ENCODE measurements at places on chromosomes 2 and 18.

DNA sequence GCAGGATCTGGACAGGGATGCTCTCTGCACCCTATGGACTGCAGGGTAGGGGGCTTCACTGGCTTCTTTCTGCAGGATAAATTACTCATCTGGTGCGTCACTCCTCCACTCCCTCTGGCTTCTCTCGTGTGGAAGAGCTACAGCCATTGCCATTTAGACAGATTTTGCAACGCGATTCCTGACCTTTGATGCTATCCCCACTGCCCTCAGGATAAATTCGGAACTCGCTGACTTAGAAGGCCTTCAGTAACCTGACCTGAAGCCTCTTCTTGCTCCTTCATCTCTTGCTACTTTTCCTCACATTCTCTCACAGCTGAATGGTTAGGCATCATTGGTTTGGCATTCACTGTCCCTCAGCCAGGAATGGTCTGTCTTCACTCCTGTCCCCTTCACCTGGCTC lies 5.3 kb downstream of the NIFK start:
- DNase-seq: no peak

DNA sequence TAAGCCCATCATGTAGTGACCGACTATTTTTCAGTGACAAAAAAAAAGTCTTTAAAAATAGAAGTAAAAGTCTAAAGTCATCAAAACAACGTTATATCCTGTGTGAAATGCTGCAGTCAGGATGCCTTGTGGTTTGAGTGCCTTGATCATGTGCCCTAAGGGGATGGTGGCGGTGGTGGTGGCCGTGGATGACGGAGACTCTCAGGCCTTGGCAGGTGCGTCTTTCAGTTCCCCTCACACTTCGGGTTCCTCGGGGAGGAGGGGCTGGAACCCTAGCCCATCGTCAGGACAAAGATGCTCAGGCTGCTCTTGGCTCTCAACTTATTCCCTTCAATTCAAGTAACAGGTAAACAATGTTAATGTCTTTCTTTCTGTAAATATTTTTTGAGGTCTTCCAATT lies at the start of gene CD28:
Gene CD28 (plus strand): TSS at position 237 of the 400 bp plus-strand sequence. CDS start 58 bp downstream, at position 295.
- peak; percentile 70 for DNase-seq

- DNase-seq: no peak
Observed at GRCh38 chr2:63038034-63038433, 12.6 kb upstream of the OTX1 start.

DNA sequence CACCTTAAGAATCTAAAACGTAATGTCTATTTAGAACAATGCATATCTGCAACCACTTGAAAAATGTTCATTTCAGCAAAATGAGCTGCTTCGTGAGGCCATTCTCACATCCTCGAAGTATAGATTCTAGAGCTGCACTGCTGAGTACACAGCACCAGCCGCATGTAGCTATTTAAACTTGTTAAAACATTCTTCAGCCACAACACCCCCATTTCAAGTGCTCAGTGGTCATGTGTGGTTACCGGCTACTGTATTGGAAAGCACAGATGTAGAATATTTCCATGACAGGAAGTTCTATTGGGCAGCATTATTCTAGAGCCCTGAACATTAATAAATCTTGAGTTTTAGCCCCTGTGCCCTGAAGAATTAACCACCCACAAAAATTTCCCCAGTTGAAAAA lies 35.0 kb downstream of the SUMO1 start:
- no peak for DNase-seq

- DNase-seq: no peak
Observed at GRCh38 chr18:48133671-48134251, 203.3 kb upstream of the SMAD2 start.

DNA sequence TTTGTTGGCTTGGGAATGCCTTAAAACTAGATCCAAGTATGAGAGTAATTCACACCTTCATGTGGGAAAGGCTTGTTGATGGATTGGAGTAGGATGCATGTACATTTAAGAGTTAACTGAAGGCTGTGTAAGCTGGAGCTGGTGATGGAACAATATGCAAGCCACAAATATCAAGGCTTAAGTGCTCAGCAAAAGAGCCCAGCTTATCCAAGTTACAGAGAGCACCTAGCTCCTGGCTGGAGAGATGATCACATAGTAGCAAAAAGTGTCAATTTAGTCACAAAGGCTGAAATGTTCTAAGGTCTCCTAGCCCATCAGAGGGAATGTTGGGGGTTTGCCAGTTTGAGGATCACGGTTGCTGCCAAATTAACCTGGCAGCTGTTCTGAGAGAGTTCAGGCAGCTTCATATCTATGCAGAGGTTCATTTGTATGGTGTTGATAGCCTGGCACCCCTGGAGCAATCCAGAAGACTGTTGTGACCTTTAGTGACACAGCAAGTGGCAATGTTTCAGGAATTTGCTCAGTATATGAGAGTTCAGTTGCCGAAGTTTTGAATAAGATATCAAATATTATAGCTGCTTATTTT lies 228.2 kb downstream of the DOK6 start:
- DNase-seq: no peak

GRCh38 chr2:161981679-161982250 lies 92.2 kb downstream of the DPP4 start:
- DNase-seq: no peak

GRCh38 chr18:4333043-4333442 lies 122.1 kb downstream of the DLGAP1 start:
- DNase-seq: no peak

DNA sequence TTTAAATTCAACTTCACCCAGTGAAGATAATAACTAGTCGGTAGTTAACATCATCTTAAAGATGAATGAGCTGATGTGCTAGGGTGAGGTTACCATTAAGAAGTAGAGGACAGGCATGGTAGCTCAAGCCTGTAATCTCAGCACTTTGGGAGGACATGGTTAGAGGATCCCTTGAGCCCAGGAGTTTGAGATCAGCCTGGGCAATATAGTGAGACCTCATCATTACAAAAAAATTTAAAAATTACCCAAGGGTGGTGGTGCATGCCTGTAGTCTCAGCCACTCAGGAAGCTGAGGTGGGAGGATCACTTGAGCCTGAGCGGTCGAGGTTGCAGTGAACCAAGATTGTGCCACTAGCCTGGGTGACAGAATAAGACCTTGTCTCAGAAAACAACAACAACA lies 4.7 kb downstream of the GALNT5 start:
- no peak for DNase-seq

DNA sequence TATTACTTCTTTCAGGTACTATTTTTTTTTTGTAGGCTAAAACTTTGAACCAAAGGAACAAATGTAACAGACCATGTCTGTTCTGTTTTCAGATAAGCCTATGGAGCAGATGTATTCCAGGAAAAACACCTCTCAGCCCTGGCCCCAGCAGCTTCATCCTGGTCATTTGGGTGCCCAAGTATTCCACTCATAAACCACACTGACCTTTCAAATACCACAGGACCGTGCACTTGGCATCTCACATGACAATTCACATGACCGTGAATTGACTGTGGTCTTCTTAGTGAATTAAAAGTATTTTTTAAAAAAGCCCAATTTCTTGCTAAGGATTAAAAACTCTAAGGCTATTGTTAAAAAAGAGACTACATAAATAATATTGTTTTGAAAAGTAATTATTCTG lies 50.2 kb downstream of the SMIM21 start:
- no peak for DNase-seq

DNA sequence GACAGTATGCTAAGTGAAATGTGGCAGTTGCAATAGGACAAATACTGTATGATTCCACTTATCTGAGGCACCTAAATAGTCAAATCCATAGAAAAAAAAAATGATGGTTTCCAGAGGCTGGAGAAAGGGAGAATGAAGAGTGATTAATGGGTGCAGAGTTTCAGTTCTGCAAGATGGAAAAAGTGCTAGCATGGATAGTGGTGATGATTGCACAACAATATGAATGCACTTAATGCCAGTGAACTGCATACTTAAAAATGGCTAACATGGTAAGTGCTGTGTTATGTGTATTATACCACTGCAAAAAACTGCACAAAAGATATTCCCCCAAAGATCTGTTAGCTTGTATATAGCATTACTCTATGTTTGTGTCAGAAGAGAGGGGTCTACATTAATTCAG lies 185.4 kb downstream of the INHBB start:
- DNase-seq: no peak

- DNase-seq: no peak
Observed at GRCh38 chr2:7270011-7270431, 352.8 kb downstream of the RNF144A start.

GRCh38 chr18:79385708-79386341 lies 9.9 kb upstream of the NFATC1 start:
- DNase-seq: no peak

- DNase-seq: no peak
Observed at GRCh38 chr18:36157441-36157840, 27.7 kb downstream of the ELP2 start.

DNA sequence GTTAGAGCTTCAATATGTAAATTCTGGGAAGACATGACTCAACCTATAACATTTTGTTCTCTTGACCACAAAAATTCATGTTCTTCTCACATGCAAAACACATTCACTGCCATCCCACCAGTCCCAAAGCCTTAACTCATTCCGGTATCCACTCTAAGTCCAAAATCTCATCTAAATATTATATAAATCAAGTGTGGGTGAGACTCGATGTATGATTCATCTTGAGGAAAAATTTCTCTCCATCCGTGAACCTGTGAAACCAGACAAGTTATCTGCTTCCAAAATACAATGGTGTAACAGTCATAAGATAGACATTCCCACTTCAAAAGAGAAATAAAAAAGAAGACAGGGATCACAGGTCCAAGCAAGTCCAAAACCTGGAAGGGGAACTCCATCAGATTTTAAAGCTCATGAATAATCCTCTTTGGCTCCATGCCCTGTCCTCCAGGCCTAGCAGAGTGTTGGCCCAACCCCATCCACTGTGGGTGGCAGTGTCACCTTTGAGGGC lies 101.3 kb downstream of the RAD51AP2 start:
- no peak for DNase-seq

DNA sequence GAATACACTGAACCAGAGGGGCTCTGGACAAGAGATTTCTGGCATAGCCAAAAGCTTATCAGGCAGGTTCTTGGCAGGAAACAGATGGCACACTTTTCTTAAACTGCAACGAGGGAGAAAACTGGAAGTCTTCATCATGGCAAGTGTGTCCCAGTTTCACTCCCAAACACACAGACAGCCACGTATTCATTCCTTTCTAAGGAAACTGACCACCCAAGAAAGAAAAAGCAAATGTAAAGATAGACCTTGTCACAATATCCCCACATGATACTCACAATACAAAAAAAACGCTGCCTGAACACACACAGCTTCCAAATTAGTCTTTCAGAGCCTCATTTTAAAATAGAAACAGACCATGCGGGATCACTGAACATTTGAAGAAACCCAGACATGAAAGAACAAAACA lies 40.6 kb upstream of the RTTN start:
- DNase-seq: no peak

GRCh38 chr2:113257516-113258264 lies 21.0 kb downstream of the PAX8 start:
- DNase-seq: no peak

- DNase-seq: no peak
Observed at GRCh38 chr2:30710461-30710860, 96.8 kb downstream of the CAPN13 start.

GRCh38 chr2:71250935-71251334 lies 24.0 kb upstream of the PAIP2B start:
- DNase-seq: no peak

DNA sequence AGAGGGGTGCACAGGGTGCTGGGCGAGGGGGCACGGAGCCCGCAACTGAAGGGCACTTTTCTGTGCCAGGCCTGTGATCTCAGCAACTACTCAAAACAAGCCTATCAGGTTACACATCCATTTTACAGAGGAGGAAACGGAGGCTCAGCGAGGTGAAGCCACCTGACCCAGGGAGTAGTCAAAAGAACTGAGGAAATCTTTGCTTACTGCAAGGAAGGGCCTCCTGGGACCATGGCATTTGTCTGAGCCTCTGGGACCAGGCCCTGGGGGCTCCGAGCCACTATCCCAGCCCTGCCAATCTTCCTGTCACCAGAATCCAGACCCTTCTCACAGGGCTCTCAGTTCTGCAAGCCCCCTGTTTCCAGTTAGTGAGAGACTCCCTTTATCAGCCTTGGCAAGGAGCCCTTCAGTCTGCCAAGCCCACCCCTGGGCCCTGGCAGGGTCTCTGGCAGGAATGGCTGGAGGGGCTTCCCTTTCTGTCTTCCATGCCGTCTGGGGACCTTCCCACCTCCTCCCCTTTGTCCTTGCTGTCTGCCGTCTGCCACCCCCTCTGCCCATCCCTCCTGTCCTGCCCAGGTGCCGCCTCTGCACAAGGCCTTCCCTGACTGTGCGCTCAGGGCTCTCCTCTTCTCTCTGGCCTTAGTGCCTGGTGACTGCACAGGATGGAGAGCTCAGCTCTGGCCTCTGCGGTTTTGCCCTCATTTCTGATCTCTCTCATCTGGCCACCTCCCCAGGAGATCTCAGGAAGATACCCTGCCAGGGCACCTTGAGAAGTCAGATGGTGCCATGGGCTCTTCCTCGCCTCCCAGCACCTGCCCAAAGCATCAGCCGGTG lies 194.7 kb upstream of the GLI2 start:
- no peak for DNase-seq

DNA sequence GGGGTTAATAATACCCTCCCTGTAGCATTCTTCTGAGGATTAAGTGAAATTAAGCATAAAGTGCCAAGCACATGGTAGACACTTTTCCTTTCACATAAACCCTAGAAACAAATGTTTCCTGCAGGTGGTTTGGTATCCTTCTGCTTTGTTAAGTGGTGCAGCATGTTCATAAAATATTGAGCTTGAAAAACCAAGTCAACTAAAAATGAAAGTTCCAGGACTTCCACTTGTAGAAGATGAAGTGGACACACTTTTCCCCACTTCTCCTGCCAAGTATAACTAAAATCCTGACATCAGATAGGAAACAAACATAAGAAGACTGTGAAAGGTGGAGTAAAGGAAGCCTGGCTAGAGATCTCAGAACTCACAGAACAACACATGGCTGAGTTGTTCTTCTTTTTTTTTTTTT lies 90.5 kb downstream of the COLEC12 start:
- DNase-seq: no peak

GRCh38 chr18:33757037-33757436 lies 179.0 kb downstream of the ASXL3 start:
- no peak for DNase-seq

- DNase-seq: no peak
Observed at GRCh38 chr2:161844822-161845221, 220.6 kb downstream of the SLC4A10 start.

GRCh38 chr2:57126410-57126809 lies 920.2 kb upstream of the VRK2 start:
- DNase-seq: no peak

DNA sequence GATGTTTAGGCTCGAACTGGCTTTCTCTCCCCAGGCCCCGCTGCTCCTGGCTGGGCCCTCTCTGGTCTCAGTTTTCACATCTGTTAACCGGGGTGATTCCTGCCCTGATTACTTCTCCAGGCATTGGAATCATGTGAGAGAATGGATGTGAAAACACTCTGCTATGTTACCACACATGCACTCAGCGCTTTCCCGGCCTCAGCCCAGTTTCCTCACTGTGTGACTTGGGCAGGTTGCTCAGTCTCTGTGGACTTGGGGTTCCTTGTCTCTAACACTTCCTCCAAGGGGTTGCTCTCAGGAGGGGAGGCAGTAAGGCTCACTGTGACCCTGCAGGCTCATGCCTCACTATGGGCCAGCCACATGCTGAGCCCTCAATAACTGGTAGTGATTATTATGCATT lies 230.4 kb upstream of the HS6ST1 start:
- DNase-seq: no peak

- DNase-seq: no peak
Observed at GRCh38 chr2:144659731-144660275, 139.9 kb upstream of the ZEB2 start.
